Kidney (tissue), 22 donors: ENCODE measurements at places on chromosomes 12 and 14.
A peak's percentile ranks its signal among the peaks of the same experiment; 100 is the strongest.

- no peak for DNase-seq
Observed at GRCh38 chr12:110287986-110288385, 6.9 kb downstream of the ATP2A2 start.

DNA sequence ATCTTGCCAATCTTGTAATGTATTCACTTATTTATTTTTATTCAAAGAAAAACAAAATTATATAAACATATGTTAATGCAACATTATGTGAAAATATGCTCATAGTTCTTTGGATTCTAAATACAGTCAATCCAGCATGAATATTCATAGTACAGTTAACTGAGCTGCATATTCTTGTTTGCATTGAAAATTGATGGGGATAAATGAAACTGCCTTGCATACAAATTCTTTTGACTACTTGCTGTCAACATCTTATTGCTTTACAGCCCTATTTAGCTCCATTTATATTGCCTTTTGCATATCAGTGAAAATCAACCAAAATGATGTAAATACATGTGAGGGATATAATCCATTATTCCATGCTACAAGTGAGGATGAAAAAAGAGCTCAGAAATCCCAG, 135.3 kb downstream of the CCER1 start:
- DNase-seq, result no peak

GRCh38 chr14:50871228-50871627, 625 bp upstream of the ABHD12B start:
- no peak for DNase-seq

DNA sequence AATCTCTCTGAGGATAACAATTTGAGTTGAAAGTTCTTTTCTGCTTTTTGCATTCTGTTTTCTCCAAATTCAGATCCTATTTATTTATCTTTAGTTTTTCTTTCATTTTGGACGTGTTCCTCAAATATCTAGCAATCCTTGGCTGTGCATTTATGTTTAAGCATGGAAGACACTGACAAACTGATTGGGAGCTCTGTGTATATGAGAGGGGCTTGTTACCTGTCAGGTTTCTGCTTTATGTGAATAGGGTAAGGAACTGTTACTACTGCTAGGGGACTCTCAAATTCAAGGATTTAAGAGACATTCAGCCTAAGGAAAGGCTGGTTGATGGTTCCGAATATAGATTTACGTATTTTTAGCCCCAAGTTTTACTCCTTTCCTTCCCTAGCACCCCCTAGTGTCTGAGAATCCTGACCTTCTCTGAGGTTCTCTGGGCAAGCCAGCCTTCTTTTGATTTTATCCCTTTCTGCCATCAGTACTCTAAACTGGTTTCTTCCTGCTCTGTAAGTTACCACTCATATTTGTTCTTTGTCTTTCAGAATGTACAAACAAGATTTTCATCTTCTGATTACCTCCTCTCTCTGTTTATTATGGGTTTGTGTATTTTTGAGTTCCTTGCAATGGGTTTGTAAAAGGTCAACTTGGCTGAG, 30.5 kb downstream of the YLPM1 start:
- DNase-seq, result no peak

- DNase-seq, result peak; percentile 24
Observed at GRCh38 chr12:57094208-57095160, 5.6 kb downstream of the NAB2 start.

GRCh38 chr12:28938056-28938455, 211.0 kb upstream of the FAR2 start:
- no peak for DNase-seq

DNA sequence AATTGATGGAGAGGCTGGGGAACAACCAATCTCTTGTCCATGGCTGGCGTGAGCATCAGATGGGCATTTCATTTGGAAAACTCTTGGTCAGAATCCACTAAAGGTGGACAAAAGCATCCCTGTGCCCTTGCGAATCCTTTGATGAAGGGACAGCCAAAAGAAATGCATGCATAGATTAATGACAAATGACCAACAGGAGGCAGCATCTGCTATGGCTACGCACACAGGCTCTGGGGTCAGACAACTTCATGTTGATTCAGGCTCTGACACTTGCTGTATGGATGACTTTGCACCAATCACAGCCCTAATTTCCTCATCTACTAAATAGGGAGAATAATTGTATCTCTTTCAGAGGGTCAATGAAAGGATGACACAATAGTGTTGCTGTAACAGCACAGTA, 117.5 kb downstream of the ASCL4 start:
- DNase-seq, result no peak

- peak; percentile 76 for DNase-seq
Observed at GRCh38 chr14:22653012-22653621, 9.0 kb upstream of the OR6J1 start.

GRCh38 chr12:26360062-26360461, 164.7 kb downstream of the SSPN start:
- no peak for DNase-seq

DNA sequence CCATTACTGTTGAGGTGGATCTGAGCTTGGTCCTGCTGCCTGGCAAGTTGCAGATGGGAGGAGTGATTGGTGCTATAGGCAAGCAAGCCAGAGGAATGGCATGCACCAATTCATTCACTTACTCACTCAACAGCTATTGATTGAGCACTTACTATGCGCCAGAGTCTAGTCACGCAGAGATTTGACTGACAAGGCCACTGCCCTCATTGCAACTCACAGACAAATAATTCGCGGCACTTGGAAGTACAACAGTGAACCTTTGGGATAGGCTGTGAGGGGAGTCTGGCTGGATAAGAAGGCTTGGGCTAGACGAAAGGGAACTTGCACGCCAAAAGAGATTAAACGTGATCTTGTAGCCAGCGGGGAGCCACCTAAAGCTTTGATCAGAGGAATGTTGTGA, 96.2 kb downstream of the NEDD1 start:
- DNase-seq, result no peak

- DNase-seq, result no peak
Observed at GRCh38 chr12:22406627-22407026, 72.1 kb upstream of the ST8SIA1 start.

DNA sequence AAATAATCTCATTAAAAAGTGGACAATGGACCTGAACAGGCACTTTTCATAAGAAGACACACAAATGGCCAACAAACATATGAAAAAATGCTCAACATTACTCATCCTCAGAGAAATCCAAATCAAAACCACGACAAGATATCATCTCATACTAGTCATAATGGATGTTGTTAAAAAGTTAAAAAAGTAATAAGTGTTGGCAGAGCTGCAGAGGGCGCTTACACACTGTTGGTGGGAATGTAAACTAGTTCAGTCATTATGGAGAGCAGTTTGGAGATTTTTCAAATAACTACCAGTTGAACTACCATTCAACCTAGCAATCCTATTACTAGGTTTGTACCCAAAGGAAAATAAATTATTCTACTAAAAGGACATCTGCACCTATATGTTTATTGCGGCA, 47.2 kb downstream of the FOXG1 start:
- no peak for DNase-seq

DNA sequence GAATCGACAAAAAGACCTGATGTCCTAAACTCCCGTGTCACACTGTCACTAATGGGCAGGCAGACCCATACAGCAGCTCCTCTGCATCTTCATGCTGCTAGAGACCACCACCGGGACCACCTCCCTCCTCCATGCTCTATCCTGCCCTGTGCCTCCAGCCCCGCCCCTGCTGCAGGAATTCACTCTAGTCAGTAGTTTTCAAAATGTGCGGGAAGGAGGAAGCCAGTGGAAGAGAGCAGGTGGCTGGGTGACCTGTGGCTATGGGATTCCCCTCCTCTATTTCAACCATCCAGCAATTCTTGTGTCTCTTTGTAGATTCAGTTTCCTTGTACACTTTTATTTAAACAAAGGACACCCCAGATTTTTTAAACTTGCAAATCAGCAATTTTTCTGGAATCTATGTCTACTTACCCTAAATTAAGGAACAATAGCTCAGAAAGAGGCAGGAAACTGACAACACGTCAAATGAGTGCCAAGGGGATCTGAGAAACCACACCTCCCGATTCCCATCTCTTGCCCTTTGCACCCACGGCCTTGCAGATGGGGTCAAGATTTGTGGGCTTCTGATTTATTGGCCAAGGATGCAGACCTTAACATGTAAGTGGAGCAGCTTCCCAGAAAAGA, 20.4 kb upstream of the MAP1LC3B2 start:
- DNase-seq, result no peak

DNA sequence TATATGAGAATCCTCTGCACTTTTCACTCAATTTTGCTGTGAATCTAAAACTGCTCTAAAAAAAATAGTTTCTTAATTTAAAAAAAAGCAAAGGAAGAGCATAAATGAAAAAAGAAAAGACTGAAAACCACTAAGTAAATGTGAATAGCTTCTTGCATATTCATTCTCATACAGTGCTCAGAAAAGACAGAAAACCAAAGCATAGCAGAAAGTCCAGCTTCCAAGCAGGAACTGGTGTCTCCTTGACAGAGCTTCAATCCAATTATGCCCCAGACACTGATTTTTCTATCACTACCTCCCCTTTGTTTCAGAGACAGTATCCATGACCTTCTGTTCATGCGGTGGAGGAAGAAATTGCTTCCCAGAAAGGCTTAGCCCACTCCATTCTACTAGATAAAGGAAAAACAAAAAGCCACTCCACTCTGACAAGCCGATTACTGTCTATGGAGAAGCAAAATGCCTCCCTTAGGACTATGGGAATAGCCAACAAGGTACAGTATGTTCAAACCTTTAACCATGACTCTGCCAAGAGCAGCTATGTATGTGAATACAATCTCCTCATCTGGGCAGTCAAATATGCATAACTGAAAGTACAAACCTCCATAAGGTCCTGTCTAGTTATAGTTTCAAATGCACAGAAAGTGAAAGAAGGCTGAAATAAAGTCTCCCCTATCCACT, 40.6 kb downstream of the ATF7 start:
- no peak for DNase-seq

- peak; percentile 70 for DNase-seq
Observed at GRCh38 chr12:94458877-94459727, 565 bp downstream of the CEP83 start.

DNA sequence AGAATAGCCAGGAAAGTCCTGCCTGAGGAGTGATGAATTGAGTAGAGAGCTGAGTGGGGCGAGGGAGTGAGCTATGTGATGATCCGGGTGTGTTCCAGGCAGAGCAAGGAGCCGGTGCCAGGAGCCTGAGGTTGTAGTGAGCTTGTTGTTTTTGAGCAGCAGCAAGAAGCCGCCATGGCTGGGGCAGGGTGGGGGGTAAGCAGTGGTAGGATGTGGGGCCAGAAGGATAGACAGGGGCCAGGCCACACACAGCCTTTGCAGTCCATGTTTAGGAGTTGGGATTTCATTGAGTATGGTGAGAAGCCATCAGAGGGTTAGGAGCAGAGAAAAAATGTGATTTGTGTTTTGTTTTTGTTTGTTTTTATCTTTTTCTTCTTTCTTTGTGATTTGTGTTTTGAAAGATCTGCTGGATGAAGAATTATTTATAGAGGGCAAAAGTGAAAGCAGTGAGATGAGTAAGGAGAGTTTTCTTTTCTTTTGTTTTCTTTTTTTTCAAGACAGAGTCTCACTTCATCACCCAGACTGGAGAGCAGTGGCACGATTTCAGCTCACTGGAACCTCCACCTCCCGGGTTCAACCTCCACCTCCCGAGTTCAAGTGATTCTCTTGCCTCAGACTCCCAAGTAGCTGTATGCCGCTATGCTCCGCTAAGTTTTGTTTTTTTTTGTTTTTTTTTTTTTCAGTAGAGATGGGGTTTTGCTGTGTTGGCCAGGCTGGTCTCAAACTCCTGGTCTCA, 92.3 kb upstream of the BCAT1 start:
- no peak for DNase-seq

GRCh38 chr12:118307069-118307954, 65.4 kb downstream of the TAOK3 start:
- no peak for DNase-seq

DNA sequence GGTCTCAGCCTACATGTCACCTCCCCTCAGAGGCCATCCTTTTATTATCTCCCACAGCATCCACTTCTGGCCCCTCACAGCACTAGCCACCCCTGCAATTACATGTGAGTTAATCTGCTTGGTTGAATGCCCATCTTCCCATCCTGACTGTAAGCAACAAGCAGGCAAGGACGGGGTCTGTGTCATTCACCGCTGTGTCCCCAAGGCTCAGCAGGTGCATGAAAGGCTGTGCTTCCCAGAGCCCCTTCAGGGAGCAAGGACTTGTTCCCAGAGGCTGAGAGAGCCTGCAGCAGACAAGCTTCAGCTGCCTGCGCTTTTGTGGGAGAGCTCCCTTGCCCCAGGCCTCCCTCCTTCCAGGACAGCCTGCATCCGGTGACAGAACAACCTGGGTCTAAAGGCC, 172.7 kb upstream of the GSC start:
- DNase-seq, result no peak

DNA sequence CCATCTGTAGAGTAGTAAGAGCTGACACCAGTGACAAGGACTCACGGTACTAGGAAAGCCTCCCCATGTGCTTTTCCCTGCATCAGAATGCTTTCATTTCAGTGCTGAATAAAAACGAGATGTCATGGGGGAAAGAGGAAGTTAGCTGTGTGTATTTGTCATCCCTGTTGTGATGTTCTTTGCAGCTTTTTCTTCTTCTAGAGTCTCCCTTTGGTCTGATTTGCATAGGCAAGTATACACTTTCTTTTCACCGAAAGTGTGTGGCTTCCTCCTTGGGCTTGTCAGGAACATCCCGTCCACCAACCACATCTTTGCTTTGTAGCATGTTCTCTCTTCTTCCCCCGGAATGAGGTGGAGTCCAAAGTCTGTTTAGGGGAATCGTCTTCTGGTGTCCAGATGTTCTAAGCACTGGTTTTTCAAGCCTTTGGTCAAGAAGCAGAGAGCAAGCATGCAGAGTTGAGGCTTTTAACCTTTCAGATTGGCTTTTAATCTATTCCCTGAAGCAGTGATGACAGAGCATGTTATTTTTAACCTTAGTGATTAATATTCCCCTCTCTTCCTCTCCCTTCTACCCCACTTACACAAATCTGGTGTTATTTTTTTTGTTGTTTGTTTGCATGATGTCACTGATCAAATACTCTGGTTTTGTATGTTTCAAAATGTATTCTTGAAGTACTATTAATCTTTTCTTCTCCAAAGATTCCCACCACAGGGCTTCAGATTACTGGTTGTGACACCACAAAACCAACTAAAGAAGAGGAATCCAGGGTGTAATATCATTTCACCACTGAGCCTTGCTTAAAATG, 163.4 kb downstream of the SAMD4A start:
- DNase-seq, result no peak

DNA sequence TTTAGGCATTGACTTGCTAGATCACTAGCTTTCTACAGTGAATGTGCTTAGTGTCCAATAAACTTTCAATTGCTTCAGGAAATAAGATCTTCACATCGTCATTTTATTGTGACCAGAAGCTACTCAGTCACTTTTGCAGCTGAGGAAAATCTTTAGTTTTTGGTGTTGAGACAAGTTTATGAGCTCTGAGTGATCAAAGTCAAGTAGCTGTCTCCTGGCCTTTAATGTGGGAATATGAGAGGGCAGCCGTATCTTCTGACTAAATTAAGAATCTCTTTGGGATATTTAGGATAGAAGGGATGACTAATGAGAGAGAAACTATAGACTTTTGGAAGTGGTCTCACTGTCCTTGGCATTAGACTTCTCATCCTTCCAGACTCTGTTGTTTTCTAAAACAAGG, 21.6 kb downstream of the MSRB3 start:
- no peak for DNase-seq

- DNase-seq, result no peak
Observed at GRCh38 chr12:3802721-3803120, 49.8 kb upstream of the CRACR2A start.

GRCh38 chr12:93020631-93021597, 91.8 kb upstream of the EEA1 start:
- DNase-seq, result no peak
